Ovary (tissue), 10 donors: ENCODE measurements at places on chromosomes 3 and 15. TPM values are rescaled to one million over a fixed set of nuclear protein-coding genes. Genes with fewer than 3 reads are reported as not detected.
A peak's percentile ranks its signal among the peaks of the same experiment; 100 is the strongest.

- H3K27me3 ChIP-seq: no peaks in the 10 kb centered on the region
- H3K27ac ChIP-seq: no peak overlapping the region
- no peak for DNase-seq
- H3K36me3 ChIP-seq: no peaks in the 10 kb centered on the region
- no peak overlapping the region for H3K4me3 ChIP-seq
These were observed 168.9 kb downstream of the RAP2B start for GRCh38 chr3:153330901-153331300.

DNA sequence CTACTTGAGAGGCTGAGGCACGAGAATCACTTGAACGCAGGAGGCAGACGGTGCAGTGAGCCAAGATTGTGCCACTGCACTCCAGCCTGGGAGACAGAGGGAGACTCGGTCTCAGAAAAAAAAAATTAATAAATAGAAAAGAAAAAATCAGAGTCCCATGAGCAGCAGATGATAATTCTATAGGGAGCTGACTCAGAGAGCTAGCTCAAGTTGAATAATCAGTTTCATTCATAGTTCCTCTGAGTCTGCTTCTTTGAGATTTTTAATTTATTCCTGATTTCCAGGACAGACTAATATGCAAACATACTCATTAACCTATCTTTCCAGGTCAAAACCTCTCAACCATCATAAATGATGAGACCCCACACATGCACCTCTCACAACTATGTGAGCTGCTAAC is 55.0 kb upstream of the PTX3 start:
- no peak overlapping the region for H3K27ac ChIP-seq
- no peaks in the 10 kb centered on the region for H3K36me3 ChIP-seq
- no peak overlapping the region for H3K4me3 ChIP-seq
- no peak for DNase-seq
- no peaks in the 10 kb centered on the region for H3K4me1 ChIP-seq

GRCh38 chr3:58529516-58530353 is 7.3 kb downstream of the ACOX2 start:
- no peak overlapping the region for H3K4me3 ChIP-seq
- DNase-seq: no peak
- H3K4me1 ChIP-seq: peaks cover 2% of the 10 kb centered on the region
- H3K27me3 ChIP-seq: no peaks in the 10 kb centered on the region
- no peaks in the 10 kb centered on the region for H3K36me3 ChIP-seq

- H3K27ac ChIP-seq: no peak overlapping the region
- no peaks in the 10 kb centered on the region for H3K4me1 ChIP-seq
- no peak for DNase-seq
- H3K4me3 ChIP-seq: no peak overlapping the region
- H3K27me3 ChIP-seq: no peaks in the 10 kb centered on the region
These were observed 168.3 kb downstream of the MEIS2 start for GRCh38 chr15:36932070-36932469.

- H3K36me3 ChIP-seq: no peaks in the 10 kb centered on the region
- no peak for DNase-seq
- H3K27ac ChIP-seq: no peak overlapping the region
- no peaks in the 10 kb centered on the region for H3K27me3 ChIP-seq
These were observed 82.8 kb downstream of the SMAD3 start for GRCh38 chr15:67148196-67148701.

DNA sequence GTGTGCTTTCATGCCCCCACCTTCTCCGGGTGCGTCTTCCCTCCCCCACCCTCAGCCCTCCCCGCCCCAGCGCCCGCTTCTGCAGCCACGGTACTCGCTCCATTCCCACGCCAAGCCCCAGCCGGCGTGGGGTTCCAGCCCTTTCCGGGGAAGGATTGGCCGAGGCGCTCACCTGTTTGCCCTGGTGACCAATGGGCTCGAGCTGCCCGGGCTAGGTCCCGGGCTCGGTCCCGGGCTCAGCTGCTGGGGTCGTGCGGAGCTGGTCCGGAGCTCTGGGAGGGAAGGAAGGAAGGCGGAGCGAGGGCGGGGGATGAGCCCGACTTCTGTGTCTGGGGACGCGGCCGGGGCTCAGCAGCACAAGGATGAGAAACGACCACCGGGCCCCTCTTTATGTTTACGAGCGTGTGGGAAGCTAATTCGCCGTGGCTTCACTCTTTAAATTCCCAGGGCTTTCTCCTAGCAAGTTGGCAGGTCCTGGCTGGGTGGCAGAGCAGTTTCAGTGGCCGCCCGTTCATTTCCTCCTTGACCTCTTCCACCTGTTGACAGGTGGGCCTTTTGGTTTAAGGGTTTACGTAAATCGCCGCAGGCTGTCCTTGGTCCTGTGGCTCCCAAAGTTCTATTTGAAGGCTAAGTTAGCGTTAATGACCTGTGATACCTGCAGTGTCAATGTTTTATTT is at the start of gene IGSF10:
TSS of gene IGSF10 (minus strand) at position 288 of the 677 bp plus-strand sequence. CDS start 2,352 bp downstream, outside the sequence.
- H3K36me3 ChIP-seq: no peaks in the 10 kb centered on the region
- peak; percentile 55 for DNase-seq
- no peak within 1 kb of the TSS for H3K27ac ChIP-seq
- no peaks in the 10 kb centered on the region for H3K4me1 ChIP-seq
- peak within 1 kb of the TSS; percentile 61 for H3K4me3 ChIP-seq

GRCh38 chr3:187293516-187294430 is 2.2 kb upstream of the MASP1 start:
- no peaks in the 10 kb centered on the region for H3K4me1 ChIP-seq
- DNase-seq: no peak
- peak overlapping the region; percentile 1 for H3K4me3 ChIP-seq

DNA sequence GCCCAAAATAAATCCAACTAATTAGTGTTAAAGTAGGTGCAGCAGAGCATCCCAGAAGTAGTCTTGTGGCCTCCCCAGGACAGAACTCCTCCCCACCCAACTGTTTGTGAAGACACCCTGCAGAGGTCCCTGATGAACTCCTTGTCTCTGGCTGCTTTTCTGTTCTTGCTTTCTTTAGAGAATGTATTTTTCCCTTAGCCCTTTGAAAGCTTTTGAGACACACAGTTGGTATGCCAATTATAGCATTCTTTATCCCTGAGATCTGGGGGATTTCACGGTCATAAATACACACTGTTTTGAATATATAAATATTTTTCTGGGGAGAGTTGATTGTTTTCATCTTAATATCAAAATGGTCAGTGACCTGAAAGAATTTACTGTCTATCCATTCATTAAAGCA is 9.8 kb downstream of the TFG start:
- H3K4me1 ChIP-seq: peaks cover 3% of the 10 kb centered on the region
- H3K27me3 ChIP-seq: no peaks in the 10 kb centered on the region
- no peaks in the 10 kb centered on the region for H3K36me3 ChIP-seq
- no peak for DNase-seq

- H3K27me3 ChIP-seq: no peaks in the 10 kb centered on the region
- H3K27ac ChIP-seq: no peak overlapping the region
- H3K4me1 ChIP-seq: no peaks in the 10 kb centered on the region
- no peak for DNase-seq
These were observed 223.2 kb upstream of the LMCD1 start for GRCh38 chr3:8278448-8278847.

- H3K4me1 ChIP-seq: peaks cover 9% of the 10 kb centered on the region
- no peaks in the 10 kb centered on the region for H3K27me3 ChIP-seq
- no peak overlapping the region for H3K4me3 ChIP-seq
- H3K27ac ChIP-seq: no peak overlapping the region
- no peak for DNase-seq
These were observed 2.1 kb downstream of the AMIGO3 start for GRCh38 chr3:49717211-49717958.

DNA sequence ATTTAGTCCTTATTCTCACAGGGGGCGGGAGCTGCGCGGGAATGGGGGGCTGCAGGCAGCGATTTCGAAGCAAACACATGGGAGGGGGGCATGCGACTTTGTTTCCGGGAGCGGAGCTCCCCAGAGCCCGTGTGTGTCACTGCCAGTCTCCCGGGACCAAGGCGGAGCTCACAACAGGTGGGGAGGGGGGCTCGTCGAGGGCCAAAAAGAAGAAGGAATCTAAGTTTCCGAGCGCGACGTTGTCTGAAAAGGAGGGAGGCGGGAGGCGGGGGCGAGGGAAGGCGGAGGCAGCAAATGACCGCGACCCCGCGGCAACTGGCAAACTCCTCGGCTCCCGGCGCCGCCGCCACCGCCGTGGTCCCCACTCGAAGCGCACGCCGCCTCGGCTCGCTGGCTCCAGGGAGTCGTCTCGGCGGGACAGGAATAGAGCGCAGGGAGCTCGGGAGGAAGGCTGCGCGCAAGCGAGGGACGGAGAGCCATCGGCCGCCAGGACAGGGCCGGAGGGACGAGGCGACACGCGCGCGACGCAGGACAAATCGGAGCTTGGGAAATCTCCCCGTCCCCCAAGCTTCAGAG is 1.4 kb downstream of the FOXP1 start:
- peak overlapping the region; percentile 86 for H3K4me3 ChIP-seq
- peak overlapping the region; percentile 99 for H3K27ac ChIP-seq
- no peaks in the 10 kb centered on the region for H3K36me3 ChIP-seq
- DNase-seq: peak; percentile 57
- no peaks in the 10 kb centered on the region for H3K27me3 ChIP-seq
- peaks cover 2% of the 10 kb centered on the region for H3K4me1 ChIP-seq

GRCh38 chr3:57151021-57151449 is 14.1 kb downstream of the IL17RD start:
- no peak overlapping the region for H3K27ac ChIP-seq
- no peaks in the 10 kb centered on the region for H3K27me3 ChIP-seq
- peaks cover 13% of the 10 kb centered on the region for H3K4me1 ChIP-seq

GRCh38 chr3:59935025-59935424 is 885.2 kb upstream of the CFAP20DC start:
- no peak overlapping the region for H3K4me3 ChIP-seq
- H3K4me1 ChIP-seq: no peaks in the 10 kb centered on the region
- H3K36me3 ChIP-seq: no peaks in the 10 kb centered on the region

DNA sequence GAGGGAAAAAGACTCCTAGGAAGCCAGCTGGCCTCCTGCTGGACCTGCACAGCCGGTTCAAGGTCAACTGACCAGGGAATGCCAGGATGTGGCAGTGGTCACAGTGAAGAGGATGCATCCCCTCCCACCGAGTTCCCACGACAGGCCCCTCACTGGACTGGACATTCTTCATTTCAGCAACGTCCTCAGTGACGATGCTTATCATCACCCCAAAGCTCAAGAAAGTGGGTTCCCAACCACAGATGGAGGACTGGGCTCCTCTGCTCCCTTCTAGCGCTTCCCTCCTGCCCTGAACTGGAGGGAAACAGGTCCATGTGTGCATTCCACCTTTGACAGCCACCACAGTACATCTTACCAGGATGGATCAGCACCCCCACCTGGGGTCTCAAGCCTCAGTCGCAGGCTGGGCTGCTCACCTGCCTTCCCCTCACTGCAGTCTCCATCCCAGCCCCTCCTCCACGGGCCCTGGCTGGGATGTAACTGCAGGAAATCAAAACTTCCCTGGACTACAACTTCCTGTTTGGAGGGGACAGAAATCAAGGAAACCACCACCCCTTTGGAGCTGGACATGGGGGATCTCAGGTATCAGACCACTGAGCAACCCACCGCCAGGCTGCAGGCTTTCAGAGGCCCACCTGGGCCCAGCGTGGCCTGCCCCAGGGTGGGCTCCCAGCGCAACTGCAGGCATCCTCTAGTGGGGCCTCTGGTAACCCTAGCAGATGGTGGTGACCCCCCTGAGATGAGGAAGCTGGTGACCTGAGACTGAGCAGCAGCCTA is 7.3 kb downstream of the CALML4 start:
- no peak overlapping the region for H3K27ac ChIP-seq
- no peaks in the 10 kb centered on the region for H3K27me3 ChIP-seq

- no peaks in the 10 kb centered on the region for H3K36me3 ChIP-seq
- DNase-seq: no peak
- no peak overlapping the region for H3K4me3 ChIP-seq
- H3K4me1 ChIP-seq: no peaks in the 10 kb centered on the region
These were observed 31.4 kb upstream of the LYZL4 start for GRCh38 chr3:42441791-42442190.

DNA sequence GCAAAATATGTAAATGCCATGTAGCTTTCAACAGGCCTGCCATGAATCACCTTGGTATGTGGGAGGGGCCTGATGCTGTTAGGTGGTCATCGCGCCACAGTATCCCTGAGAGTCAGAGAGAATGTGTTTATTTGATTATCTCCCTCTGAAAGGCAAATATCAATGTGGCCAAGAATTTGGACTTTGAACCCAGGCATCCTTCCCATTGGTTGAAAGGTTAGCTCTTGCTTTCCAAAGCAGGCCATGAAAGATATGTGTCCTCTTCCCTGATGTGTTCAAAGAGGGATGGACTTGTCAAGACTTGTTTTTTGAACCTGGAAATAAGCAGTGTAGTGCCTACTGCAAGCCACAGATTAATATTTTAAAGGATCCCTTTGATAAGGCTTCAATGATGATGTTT is 36.7 kb downstream of the SRP14 start:
- H3K4me3 ChIP-seq: no peak overlapping the region
- no peak for DNase-seq
- no peak overlapping the region for H3K27ac ChIP-seq
- H3K36me3 ChIP-seq: no peaks in the 10 kb centered on the region
- no peaks in the 10 kb centered on the region for H3K4me1 ChIP-seq

GRCh38 chr3:62127116-62127515 is 246.2 kb downstream of the FEZF2 start:
- no peaks in the 10 kb centered on the region for H3K4me1 ChIP-seq
- no peak overlapping the region for H3K27ac ChIP-seq
- no peaks in the 10 kb centered on the region for H3K36me3 ChIP-seq
- no peaks in the 10 kb centered on the region for H3K27me3 ChIP-seq
- H3K4me3 ChIP-seq: no peak overlapping the region

DNA sequence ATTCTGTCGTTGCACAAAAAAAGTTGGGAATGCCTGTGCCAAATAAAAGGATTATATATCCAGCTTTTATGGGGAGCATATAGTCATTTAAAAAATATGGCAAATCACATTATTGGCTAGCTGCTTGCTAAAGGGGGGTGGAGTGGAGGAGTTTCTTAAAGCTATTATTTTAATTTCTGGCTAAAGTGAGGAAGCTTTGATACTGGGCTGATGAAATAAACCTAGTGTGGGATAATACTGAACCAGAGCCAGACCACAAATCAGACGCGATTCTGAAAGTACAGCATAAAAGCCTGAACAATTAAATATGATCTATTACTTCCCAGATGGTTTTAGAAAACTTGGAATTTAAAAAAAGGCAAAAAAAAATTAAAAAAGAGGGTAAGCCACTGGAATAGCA is 14.4 kb downstream of the POLR2M start:
- H3K27me3 ChIP-seq: no peaks in the 10 kb centered on the region
- H3K27ac ChIP-seq: no peak overlapping the region
- no peaks in the 10 kb centered on the region for H3K4me1 ChIP-seq
- no peak for DNase-seq

Gene MAGI1
- 14.7 TPM for polyA plus RNA-seq

Gene NR1I2
- polyA plus RNA-seq: 0.21 TPM

Gene ENTPD3
- polyA plus RNA-seq: 0.46 TPM

Gene ARGFX
- not detected for polyA plus RNA-seq

Gene LRRN1
- polyA plus RNA-seq: 6.0 TPM

Gene GPR149
- not detected for polyA plus RNA-seq

Gene TRPM1
- 0.12 TPM for polyA plus RNA-seq

Gene SPTSSB
- polyA plus RNA-seq: 2.5 TPM

Gene NPAP1
- polyA plus RNA-seq: 0.28 TPM

Gene PCOLCE2
- polyA plus RNA-seq: 3.2 TPM

Gene MESP1
- polyA plus RNA-seq: not detected

Gene HCLS1
- polyA plus RNA-seq: 45.9 TPM

Gene INSYN1
- 11.9 TPM for polyA plus RNA-seq

Gene AGTR1
- polyA plus RNA-seq: 21.7 TPM
